Kidney tubule cell (primary cell): ENCODE measurements at places on chromosomes 4 and X.

GRCh38 chr4:68871809-68872642, 56.2 kb downstream of the UGT2B10 start:
- no peak for DNase-seq

DNA sequence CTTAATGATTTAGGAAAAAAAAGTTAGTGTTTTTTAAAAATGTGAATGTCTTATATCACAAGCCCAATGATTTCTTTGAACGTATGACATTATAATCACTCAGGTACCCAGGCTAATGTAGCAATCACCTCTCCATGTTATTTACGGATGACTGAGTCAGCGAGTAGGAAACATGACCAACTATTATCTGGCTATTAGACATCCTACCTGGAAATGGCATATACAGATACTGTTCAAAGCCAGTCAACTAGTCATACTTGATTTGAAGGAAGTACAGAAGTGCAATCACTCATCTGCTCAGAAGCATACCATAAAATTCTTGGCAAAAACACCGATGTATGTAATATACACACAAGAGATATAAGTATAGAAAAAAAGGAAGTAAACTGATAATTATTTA, 732.5 kb downstream of the ARAP2 start:
- no peak for DNase-seq

DNA sequence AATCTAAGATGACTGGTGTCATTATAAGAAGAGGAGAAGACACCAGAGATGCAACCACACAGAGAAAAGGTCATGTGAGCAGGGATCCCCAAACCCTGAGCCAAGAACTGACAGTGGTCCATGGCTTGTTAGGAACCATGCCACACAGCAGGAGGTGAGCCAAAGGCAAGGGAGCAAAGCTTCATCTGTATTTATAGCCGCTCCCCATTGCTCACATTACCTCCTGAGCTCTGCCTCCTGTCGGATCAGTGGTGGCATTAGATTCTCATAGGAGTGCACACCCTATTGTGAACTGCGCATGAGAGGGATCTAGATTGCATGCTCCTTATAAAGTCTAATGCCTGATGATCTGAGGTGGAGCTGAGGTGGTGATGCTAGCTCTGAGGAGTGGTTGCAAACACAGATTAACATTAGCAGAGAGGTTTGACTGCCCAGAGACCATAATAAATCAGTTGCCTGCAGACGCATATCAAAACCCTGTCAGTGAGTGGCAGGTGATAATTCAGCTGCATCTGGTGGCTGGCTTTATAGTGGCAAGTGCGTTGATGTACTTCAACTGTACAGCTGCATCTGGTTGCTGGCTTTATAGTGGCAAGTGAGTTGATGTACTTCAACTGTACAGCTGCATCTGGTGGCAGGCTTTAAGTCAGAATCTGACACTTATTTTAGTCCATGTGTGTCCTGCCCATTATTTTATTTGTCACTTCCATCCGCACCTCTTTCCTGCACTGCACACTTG, 19.8 kb upstream of the CXCL2 start:
- no peak for DNase-seq

- DNase-seq: peak; percentile 92
Observed at GRCh38 chr4:181952478-181952877, 290.7 kb upstream of the TENM3 start.

DNA sequence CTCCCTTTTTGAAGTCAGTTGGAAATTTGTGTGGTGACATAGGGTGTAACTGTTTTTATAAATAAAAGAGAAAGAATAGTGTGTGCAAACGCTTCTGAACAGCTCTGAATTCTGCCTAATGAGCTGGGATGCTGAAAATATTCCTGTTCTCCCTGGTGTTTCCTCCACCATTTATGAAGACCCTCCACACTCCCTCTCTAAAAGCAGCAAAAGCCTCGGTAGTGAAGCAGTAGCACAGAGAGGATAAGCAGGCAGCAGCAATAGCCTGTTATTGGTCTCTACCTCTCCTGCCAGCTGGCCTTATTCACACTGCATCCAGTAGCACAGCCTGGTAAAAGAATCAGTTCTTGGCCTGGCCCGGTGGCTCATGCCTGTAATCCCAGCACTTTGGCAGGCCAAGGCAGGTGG, 406.1 kb downstream of the IQCM start:
- no peak for DNase-seq

DNA sequence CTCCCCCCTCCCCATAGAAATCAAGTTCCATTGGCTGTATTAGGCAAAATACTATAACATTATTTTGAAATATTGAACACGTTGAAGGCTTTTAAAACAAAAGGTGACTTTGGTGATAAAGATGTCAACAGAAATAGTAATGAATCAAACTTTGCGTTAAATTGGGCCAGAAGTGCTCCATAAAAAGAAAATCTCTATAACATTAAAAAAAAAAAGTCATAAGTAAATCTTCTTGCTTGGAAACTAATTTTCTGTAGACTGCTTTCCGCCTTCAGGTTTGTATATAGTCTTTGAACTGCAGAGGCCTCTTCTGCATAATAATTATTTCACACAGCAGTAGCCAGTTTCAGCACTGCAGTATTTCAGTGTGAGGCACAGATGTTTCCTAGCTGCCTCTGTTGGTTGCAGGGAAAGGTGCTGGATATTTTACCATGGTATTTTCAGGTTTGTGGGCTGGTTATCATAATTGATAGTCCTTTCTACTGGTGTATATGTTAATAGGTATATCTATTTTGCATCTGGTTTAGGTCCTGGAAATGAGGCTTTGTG, 158.9 kb downstream of the KDM6A start:
- DNase-seq: no peak

DNA sequence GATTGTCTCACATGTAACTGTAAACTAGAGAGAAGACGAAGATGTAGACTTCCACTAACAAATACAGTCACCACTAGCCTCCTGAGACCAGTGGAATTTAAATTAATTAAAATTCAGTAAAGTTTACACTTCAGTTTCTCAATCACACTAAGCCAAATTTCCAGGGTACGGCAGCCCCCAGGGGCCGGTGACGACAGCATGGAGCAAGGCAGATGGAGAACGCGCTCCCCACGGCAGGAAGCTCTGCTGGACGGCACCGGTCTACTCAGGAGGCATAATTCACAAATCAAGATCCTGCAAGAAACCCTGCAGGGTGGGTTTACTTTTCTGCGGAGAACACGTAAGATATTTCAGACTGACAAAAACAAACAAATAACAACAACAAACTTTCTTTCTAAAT, 80.7 kb downstream of the FAT1 start:
- DNase-seq: peak; percentile 35

GRCh38 chrX:134641346-134641745, 16.9 kb downstream of the PLAC1 start:
- no peak for DNase-seq

DNA sequence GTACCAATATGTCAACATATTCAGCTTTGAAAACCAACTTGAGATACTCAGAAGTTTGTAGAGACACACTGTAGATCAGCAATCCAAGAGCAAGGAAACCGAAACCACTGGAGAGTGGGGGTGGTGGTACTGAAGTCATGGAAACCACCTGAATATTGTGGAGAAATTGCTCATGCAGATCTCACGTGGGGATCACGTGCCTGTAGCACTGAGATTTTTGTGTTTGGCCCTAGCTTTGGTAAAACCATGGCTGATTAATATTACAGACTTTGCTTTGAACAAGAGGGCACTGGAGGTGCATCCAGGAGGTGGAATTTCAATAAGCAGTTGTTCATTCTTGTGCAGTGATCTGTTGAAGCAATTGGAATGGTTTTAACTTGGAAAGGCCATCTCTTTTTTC, 47.2 kb downstream of the GBA3 start:
- DNase-seq: peak; percentile 93

DNA sequence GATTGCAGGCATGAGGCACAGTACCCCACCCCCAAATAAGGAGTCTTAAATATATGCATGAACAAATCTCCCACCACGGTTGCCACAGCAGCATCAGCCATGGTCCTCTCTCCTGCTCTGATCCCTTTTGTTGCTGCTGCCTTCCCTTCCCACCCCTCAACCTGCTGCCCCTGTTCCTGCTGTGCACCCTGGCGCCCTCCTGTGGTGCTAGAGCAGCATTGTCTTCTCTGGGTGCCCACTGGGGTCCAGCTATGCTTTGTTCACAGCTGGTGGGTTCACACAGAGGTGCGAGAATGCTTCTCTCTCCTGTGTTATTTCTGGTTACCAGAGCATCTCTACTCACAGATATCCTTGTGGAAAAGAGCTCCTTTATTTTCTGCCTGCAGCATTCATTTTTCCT, 116.2 kb downstream of the GATB start:
- peak; percentile 14 for DNase-seq

DNA sequence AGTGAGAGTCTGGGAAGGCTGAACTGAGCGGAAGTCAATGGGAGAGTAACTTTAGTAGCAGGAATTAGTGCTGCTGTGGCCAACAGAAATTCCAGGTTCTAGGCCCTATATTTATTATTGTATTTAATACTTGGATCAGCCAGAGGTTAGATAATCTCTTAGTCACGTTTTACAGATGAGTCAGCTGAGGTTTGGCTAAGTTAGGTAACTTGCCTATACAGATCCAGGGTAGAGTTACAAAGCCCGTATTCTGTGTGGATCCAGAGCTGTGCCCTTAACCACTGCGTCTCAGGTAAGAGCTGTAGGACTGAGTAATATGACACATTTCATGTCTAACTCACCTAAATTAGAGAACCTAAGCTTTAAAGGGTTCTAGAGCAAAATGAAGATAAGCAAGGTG, 20.5 kb downstream of the PSMD10 start:
- DNase-seq: peak; percentile 39

- DNase-seq: no peak
Observed at GRCh38 chr4:108361886-108362285, 193.2 kb upstream of the LEF1 start.

DNA sequence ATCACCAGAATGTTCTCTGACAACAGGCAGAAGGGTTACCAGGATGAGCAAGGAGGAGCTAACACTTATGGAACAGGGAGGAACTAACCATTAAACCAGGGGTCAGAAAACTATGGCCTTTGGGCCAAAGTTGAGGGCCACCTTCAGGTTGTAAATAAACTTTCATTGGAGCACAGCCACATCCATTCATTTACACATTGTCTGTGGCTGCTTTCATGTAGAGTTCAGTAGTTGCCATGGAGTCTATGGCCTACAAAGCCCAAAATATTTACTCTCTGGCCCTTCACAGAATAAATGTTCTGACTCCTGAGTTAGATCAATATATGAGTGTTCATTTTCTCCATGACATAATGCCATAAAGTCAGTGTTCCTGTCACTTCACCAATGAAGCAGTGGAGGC, 13.2 kb upstream of the HCCS start:
- DNase-seq: no peak

DNA sequence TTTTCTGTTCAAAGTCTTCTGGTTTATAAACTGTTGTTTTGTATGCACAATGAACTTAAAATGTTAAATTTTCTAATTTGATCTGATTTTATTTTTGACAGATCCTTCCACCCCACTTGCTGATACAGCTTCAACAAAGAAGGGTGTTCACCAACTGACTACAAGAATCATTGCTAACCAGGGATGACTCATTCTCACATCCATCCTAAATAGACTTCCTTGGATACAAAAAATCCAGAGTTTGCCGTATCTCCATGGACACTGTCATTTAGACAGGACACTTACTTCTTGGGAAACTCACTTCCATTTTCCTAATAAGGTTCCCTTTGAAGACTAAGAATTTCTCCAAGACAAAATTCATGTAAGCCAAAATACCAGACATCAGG, 111.6 kb upstream of the NWD2 start:
- DNase-seq: peak; percentile 1

GRCh38 chr4:188941524-188942119, 802.4 kb downstream of the TRIML1 start:
- DNase-seq: peak; percentile 100

DNA sequence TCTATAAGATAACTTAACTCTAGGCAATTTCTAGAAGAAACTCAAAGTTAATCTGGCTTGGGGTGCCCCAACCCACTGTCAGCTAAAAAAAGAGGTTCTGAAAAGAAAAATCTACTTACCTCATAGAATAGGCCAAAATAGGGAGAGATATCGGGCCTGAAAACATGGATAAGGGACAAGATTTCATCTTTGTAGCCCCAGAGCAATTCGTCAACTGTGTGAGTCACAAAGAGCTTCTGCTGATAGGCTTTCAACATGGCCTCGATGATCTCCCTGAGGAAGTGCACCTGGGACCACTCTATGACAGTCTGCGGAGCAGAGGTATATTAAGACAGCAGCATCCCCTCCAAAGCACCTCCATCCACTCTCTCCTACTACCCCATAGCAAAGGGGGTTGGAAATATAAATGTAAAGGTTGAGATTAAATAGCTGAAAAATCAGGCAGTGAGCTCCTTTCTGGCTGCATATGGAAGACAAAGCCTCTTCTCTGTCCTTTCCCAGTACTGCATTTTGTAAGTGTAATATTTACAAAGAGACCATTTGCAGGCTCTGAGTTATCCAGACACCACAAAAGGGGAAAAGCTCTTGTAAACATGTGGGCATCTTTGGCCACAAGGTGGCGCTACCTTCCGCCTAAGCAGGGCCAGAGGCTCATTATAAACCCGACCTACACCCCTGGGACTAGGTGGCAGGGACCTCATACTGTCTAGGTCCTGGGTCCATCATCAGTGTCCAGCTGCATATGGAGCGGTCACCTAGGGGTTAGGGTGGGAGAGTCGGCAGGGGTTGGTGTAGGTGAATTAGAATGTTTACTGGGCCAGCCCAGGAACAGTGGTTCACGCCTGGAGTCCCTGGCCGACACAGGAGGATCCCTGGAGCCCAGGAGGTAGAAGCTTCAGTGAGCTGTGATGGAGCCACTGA, 31.5 kb upstream of the NUP54 start:
- DNase-seq: peak; percentile 86

- DNase-seq: no peak
Observed at GRCh38 chrX:20967725-20968124, 406.5 kb upstream of the CNKSR2 start.

DNA sequence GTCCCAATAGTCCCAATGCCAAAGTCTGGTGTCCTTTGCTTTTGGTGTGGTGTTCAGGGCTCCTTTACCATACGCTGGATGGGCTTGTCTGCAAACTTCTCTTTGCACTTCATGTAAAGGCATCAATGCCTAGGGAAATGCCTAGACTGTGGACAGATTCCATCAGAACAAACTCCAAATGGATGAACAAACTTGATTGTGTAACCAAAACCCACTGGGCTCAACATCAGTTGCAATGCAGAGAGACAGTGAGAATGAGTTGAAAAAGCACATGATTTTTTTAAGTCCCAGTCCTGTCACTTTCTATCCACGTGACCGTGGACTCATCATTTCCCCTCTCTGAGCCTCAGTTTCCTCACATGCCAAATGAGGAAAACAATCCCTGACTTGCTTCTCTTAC, 4.9 kb downstream of the ATP1B4 start:
- DNase-seq: no peak

- DNase-seq: no peak
Observed at GRCh38 chr4:28426251-28426650, 1565.6 kb downstream of the STIM2 start.

DNA sequence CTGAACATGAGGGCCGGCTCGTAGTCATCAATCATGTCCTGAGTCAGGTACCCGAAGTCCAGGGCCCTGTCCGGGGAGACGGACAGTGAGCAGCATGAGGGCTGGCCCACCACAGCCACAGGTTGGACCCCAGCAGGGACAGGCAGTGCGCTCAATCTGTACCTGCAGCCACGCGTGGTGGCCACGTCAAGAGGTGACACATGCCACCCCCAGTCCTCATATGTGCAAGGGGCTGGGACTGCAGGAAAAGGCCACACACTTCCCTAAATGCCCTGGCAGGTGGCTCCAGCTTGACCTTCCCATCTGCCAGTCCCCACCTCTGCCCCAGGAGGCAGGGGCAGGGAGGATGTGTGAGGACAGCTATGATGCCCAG, 73.8 kb upstream of the MXD4 start:
- no peak for DNase-seq

- peak; percentile 59 for DNase-seq
Observed at GRCh38 chrX:132292793-132293192, 73.5 kb upstream of the RAP2C start.

GRCh38 chr4:56764223-56764622, 57.3 kb downstream of the SPINK2 start:
- DNase-seq: no peak
